Stimulated activated CD8-positive, alpha-beta memory T cell treated with anti-CD3 and anti-CD28 coated beads, Interleukin-7, amount 100 ng/mL, for 1 hour (primary cell): ENCODE measurements at places on chromosomes 5 and 9.

DNA sequence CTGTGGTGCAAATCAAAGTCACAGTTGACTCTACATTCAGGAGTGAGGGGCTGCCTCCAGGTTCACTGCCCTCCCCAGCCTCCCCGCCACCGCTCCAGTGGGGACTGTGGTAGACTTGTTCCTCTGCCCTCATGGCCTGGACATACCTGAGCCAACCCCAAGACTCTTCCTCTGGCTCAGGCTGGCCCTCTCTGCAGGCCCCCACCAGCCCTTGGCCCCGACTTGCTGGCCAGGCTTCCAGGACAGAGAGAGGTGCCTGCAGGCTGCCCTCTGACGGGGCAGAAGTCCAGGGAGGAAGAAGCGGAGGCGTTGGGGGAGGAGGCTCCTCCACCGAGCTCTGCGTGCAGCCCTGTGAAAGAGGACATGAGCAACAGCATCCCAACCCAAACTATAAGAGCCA lies 2.8 kb upstream of the SARDH start:
- DNase-seq, result no peak

DNA sequence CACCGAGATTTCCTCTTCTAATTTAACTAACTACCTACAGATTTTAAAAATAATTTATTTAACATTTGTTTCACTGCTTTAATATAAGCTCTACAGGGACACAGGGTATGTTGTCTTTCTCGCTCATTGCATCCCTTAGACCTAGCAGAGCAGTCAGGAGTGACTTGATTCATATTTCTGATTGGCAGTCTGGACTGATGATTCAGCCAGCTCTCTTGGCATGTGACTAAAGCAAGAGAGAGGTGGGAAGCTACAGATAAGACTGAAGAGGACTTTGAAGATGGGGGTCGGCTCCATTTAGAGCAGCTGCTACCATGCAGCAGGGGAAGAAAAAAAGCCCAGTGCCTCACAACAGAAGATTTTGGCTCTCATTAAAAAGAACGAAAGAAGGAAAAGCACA lies 173.4 kb upstream of the STK32A start:
- DNase-seq, result no peak

DNA sequence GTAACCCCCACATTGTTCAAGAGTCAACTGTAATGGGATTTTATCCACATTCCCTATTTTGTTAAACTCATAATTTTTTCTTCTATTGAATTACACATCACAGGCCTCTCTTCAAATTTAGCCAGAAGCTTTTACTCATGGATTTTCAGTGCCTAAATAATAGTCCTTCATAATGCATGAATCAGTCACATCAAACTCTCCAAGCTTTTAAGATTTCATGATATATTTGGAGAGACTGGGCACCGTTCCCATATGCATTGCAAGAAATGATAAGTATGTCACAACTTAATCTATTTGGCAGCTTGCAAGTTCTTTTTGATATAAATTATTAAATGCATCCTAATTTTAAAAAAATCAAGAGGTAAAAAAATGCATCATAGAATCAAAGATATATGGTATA lies 465.9 kb downstream of the DMAC1 start:
- no peak for DNase-seq

DNA sequence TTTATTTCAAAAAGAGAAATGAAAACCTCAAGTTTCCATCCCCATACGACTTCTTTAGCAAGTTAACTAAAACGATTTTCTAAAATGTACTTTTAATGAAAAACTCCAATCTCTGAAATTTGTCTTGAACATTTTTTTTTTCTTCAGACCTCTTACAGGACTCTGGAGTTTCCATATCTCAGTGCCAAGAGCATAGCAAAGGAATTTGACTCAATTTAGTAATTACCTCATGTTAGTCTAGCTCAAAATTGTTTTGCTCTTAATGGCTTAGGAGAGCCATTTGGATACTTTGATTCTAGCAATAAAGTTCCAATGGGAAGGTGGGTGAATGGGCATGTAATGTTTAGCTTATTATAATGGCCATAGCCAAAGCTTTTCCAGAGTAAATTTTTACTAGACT lies 26.0 kb upstream of the SPATA31D4 start:
- no peak for DNase-seq

- DNase-seq, result no peak
These were observed 808.4 kb downstream of the CDH18 start for GRCh38 chr5:19179571-19179970.

GRCh38 chr9:69379270-69379982 lies 54.4 kb downstream of the ENTREP1 start:
- no peak for DNase-seq

DNA sequence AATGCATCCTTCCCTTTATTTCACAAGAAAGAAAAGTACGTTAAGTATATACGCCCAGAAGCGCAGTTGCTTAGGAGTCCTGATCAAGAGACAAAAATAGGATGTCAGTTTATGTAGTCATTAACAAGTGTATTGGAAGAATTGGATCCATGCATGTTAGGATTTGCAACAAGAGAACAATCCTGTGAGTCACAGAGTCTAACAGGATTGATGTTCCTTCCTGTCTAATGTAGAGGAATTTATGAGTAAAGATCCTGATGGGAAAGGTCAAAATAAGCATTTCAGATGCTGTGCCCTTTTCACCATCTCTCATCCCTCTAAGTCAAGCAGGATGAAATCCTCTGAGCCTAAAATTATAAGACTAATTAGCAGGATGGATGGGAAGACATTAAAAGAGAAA lies 406.0 kb upstream of the GRIA1 start:
- no peak for DNase-seq

DNA sequence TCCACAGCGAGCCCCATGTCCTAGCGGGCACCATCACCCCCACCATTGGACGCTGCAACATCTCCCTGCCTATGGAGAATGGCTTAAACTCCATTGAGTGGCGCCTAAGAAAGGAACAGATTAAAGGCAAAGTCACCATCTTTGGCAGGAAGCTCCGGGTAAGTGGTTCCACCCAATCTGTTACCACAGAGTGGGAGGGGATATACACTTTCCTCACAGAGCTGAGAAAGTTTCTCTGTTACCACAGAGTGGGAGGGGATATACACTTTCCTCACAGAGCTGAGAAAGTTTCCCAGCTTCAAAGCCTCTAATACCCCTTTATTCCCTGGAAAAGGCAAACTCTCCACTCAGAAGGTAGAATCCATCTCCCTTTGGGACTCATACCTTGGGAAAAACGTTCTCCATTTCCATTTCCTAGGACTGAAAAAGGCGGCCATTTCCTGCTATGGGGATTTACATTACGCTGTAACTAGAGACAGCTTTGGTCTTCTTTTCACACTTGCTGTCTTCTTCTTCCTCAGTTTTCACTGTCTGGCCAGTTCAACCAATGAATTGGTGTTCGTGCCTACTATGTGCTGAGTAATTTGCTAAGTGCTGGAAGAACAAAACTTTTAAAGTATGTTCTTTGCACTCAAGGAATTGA lies 63.4 kb upstream of the WWC1 start:
- DNase-seq, result no peak

DNA sequence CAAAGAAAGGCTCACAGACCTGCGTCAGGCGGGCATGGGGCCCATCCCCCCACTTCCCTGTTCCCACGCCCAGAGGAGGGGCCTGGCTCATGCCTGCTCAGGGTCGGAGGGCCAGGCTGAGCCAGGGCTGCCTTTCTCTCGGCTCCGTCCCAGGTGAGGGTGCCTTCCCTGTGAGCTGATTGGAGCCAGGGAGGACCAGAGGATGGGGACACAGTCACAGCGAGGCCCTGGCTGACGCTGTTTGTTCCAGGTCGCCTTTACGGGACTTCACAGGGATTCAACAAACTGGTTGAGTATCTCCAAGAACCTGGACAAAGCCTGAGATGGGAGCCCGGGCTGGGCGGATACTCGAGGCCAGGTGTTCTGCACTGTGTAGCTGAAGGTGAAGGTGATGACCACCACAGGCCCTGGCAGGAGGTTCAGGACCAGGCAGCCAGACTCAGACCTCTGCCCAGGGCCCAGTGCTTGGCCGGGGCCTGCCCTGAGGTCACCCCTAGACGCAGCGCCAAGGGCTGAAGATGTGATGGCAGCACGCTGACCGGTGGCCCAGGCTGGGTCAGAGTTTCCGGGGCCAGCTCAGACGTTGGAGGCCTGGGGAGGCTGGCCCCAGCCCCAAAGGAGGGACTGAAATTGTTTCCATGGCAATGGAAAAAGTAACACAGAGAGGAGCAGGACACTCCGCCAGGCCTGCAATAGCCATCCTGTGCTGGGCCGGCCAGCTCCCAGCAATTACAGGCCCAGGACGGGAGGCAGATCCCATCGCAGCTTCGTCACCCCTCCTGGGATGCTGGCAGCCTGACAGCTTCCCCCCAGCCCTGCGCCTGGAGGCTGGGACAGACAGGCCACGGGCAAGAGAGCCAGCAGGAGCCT lies 65.3 kb upstream of the ADAMTS2 start:
- DNase-seq, result no peak

DNA sequence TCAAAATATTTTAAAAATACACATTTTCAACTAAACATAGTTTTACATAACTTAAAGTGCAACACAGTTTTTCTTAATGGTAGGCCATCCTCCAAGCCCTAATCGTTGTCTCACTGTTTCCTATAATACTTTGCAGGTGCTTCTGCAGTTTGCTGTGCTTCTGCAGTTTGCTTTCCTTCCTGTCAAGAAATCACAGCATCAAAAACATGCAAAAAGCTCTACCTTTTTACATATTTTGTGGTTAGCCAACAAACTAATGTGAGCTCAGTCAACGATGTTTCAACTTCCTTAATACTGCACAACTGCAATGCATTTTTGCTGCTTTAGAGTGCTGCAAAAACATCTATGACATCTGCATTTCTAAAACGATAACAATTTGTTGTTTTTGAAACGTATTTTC lies 25.2 kb downstream of the EMB start:
- DNase-seq, result no peak

DNA sequence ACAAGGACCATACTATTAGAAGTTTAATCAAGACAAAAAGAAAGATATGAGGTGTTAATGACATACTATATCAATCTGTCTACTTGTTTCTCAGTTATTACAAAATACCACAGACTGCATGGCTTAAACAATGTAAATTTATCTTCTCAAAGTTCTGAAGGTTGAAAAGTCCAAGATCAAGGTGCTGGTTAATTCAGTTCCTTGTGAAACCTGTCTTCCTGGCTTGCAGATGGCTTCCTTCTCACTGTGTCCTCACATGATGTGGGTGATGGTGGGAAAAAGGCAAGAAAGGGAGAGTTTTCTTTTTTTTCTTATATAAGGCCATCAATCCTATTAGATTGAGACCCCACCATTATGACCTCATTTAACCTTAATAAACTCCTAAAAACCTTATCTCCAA lies 15.6 kb upstream of the SPINK14 start:
- DNase-seq, result no peak

GRCh38 chr5:78505860-78506259 lies 142.7 kb downstream of the LHFPL2 start:
- no peak for DNase-seq

DNA sequence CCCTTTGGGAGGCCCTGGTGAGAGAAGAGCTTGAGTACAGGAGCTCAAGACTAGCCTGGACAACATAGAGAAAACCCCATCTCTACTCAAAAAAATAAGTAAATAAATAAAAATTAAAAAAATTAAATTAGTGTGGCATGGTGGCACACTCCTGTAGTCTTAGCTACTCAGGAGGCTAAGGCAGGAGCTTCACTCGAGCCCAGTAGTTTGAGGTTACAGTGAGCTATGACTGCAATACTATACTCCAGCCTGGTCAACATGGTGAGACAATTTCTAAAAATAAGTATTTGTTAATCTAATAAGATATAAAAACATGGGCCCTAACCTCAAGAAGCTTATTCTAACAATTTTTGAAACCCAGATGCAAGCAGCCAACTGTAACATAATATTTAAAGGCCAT lies 7.6 kb downstream of the RNF38 start:
- DNase-seq, result no peak

DNA sequence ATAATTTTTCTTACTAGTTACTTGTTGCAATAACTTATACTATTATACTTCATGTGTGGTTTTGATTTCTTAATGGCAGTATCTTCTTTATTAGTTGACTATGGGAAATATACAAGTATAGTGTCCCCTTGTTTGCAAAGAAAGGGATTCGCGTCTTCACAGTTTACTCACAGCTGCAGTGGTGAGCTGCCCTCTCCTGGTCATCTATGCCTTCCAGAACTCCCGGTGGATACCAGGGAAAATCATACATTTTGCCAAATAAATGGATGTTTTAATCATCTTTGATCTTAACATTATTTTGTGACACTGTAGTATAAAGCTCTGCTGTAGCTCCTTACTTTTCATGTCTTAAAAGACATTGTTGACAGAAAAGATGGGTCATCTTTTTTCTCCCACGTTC lies 142.0 kb downstream of the ZCCHC7 start:
- DNase-seq, result no peak

GRCh38 chr9:126127591-126127990 lies 199.0 kb upstream of the MVB12B start:
- DNase-seq, result no peak

DNA sequence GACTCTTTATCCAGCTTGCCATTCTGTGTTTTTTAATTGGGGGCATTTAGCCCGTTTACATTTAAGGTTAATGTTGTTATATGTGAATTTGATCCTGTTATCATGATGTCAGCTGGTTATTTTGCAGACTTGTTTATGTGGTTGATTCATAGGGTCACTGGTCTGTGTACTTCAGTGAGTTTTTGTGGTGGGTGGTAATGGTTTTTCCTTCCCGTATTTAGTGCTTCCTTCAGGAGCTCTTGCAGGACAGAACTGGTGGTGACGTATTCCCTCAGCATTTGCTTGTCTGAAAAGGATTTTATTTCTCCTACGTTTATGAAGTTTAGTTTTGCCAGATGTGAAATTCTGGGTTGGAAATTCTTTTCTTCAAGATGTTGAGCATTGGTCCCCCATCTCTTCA lies 381.1 kb downstream of the MAN2A1 start:
- no peak for DNase-seq

GRCh38 chr5:146165460-146165859 lies 17.0 kb downstream of the LARS1 start:
- DNase-seq, result no peak

GRCh38 chr5:120228262-120229031 lies 235.7 kb upstream of the PRR16 start:
- DNase-seq, result no peak

DNA sequence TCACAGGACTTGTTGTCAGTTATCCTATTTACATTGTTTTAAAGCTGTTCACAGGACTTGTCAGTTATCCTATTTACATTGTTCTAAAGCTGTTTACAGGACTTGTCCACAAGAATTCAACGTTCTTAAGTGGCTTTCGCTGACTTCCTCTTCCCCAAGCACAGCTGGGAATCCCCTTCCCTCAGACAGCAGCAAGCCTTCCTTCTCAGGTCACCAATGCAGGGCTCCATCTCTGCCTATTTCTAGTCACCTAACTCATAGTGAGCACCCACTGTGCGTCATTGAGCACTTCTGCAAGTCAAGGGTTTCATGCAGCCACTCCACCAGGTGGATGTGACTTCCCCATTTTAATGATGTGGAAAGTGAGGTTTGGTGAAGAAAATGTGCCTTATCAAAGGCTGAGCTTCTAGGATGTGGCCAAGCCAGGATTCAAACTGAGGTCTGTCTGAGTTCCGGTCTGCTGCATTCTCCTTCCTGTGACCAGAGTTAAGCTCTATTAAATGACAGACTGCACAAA lies 109.8 kb upstream of the ZNF462 start:
- DNase-seq, result no peak
